ENCODE measurements at places on chromosomes 13 and 19.
A peak's percentile ranks its signal among the peaks of the same experiment; 100 is the strongest.

GRCh38 chr19:51161266-51161665 is 19.2 kb downstream of the SIGLEC7 start:
- DNase-seq: no peak

DNA sequence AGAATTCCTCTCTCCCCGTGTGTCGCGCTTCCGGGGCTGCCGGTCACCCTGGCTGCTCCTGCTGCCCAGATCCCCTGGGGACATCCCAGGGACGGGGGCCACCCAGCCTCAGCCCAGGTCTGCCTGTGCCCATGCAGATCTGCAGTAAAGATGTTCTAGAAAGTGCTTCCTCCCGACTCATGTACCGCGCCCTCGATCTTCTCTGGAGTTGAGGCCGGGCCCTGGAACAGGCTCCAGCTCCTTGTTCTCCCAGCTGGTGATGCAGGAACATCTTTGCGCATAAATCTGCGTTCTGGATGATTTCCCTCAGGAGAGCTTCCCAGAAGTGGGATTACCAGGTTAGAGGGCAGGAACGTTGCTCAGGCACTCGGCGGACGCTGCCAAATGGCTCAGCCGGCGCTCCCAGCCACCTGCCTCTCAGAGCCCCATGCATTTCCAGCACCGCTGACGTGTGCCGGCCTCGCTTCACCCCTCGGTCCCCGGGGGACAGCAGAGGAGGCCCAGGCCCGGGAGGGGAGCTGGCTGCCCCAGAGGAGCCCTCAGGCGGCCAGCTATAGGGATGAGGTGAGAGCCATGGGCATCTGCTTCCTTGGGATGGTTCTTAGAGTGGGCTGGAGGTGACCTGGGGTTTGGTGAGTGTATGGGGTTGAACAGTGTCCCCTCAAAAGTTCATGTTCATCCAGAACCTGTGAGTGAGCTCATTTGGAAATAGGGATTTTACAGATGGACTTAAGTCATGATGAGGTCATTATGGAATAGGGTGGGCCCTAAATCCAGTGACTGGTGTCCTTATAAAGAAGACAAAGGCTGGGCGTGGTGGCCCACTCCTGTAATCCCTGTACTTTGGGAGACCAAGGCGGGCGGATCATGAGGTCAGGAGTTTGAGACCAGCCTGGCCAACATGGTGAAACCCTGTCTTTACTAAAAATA is 42.6 kb downstream of the CRTC1 start:
- peak; percentile 20 for DNase-seq

DNA sequence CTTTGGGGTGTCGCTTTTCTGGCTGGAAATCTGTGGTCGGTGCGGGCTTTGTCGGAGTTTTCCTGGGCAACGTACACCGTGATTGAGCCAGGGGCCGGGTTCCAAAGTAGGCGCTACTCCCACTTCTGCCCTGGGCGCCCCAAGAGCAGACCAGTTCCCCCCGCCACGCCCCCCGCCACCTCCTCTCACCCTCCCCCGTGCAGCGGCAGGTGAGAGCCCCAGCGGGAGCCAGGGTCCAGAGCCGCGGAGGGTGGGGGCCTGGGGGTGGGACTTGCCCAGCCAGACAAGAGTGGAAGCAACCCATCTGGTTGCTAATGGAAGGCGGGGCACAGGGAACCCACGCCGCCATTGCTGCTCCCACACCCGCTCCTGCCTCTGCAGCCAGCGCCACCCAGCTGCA is 2195.9 kb downstream of the PCDH9 start:
- peak; percentile 26 for DNase-seq

- DNase-seq: no peak
These were observed 79.8 kb upstream of the SLITRK6 start for GRCh38 chr13:85879014-85879413.

- no peak for DNase-seq
These were observed 1212.8 kb downstream of the DIAPH3 start for GRCh38 chr13:58950911-58951310.

DNA sequence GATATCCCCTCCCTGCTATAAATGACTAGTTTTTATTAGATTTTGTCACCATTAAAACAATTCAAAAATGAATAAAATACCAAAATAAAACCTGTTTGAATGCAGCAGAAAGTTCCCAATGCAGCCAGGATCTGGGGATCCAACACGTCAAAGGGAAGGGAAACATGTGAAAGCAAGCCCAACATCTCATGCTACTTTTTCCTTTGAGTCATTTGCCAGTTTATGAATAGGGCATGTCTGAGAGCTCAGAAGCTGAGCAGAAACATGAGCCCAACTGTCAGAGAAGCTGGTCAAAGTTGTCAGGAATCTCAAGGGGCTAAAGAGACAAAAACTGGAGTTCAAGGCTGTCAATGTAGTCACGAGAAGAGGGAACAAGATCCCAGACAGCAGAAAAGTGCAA is 526.4 kb downstream of the KLF5 start:
- DNase-seq: no peak

DNA sequence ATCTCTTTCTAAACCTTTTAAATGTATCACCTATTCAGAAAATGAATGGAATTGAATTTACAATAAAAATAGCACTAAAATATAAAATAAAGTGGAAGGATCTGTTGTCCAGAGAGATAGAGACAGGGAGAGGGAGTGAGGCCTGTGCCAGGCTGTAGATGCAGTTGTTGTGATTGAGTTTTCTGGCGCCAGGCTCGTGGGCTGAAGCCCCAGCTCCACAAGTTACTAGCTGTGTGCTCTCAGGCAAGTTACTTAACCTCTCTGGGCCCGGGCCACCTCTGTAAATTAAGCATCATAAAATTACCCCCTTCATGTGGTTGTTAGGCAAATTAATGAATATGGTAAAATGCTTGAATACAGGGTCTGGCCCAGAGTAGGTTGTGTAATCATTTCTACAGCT is 52.3 kb upstream of the USP29 start:
- no peak for DNase-seq

All from H9 (cell line).